ENCODE measurements at places on chromosomes 12 and 14. TPM values are rescaled to one million over a fixed set of nuclear protein-coding genes. Genes with fewer than 3 reads are reported as not detected.
A peak's percentile ranks its signal among the peaks of the same experiment; 100 is the strongest.

SLC25A21 gene
- 1.6 TPM for total RNA-seq

APOLD1 gene
- 8.0 TPM for total RNA-seq

DTX1 gene
- total RNA-seq: 4.1 TPM

PTPRB gene
- 26.0 TPM for total RNA-seq

ZNF641 gene
- 29.9 TPM for total RNA-seq

KCNH3 gene
- 22.6 TPM for total RNA-seq

EML5 gene
- total RNA-seq: 1.7 TPM

STAB2 gene
- 1.4 TPM for total RNA-seq

DNAI7 gene
- total RNA-seq: 1.4 TPM

KRT71 gene
- total RNA-seq: not detected

KLHDC1 gene
- total RNA-seq: 5.2 TPM

SLC22A17 gene
- 64.3 TPM for total RNA-seq

TRPV4 gene
- 2.1 TPM for total RNA-seq

NXPH4 gene
- total RNA-seq: 0.83 TPM

NRIP2 gene
- total RNA-seq: 3.2 TPM

KCNC2 gene
- total RNA-seq: not detected

GRCh38 chr12:57874166-57875108, 27.9 kb upstream of the CTDSP2 start:
- DNase-seq: no peak

DNA sequence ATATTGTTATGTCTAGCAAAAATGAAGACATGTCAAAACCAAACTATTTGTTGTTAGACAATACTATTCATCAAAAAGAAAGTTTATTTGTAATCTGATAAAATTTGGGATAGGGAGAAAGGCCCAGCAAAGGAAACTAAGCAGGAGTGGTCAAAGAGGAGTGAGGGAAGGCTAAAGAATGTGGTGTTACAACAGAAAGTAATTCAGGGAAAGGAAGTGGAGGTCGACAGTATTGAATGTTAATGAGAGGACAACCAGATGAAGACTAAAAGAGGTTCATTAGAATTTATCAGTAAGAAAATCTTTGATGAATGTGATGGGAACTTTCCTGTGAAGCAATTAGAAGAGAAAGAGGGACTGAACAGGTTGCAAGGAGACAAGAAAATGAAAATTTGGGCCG, 33.9 kb downstream of the PLCZ1 start:
- DNase-seq: no peak

- DNase-seq: no peak
Observed at GRCh38 chr14:60508707-60509437, at the start of gene SIX6. TSS of gene SIX6 (plus strand) at chr14:60509146. CDS start at chr14:60509399, 253 bp downstream.

GRCh38 chr14:51652168-51653078, 713 bp downstream of the FRMD6 start:
- DNase-seq: peak; percentile 15

DNA sequence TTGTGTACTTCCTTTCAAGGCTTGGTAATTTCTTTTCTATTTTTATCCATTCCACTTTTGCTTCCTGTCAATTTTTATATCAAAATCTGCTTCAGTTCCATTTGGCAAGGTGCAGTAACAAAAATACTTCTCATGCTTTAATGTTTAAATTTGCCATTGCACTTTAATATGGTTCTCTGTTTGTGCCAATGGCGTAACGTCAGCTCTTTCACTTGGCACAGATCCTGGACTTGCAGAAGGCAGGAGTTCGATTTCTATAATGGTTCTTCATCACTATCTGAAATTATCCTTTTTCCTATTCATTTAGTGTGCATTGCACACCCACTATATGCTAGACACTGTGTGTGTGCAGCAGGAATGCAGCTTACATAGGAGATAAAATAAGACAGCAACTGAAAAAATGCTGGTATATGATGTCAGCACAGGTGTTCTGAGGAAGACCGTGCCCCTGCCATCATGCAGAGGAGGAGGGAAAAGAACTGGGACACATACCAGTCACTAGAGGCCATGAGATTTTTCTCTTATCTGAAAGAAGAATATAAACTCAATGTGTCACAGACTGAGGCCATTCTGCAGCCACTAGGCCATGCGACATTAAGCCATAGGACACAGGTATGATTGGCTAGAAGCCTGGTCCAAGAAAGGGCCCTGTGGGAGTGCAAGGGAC, 298.2 kb downstream of the RPAP3 start:
- no peak for DNase-seq

DNA sequence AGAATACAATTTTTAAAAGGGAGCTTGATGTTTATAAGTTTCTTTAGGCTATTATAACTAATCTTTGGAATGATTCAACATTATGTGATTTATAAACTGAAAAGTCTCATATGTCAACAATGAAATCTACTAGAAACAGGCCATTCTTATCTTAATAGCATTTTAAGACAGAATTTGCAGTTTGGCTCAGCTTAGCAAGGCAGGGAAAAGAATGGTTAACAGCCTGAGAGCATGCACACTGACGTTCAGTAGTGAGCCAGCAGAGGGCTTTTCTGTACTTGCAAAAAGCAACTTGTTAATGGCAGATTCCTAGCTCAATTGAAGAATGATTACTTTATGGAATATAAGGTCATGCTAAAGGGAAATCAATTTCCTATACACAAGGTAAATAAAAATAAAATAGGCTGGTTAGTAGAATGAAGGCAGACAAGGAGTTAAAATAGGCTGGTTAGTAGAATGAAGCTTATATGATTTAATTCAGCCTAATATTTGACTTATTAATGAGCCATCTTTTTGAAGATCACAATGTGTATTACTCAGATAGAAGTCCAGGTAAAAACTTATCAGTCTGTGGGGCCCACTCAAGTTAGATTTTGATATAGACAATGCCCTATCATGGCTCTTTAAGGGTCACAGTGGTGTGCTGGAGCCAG, 95.9 kb downstream of the OTOGL start:
- DNase-seq: no peak

GRCh38 chr14:100873096-100873482, 30.4 kb downstream of the RTL1 start:
- DNase-seq: no peak

DNA sequence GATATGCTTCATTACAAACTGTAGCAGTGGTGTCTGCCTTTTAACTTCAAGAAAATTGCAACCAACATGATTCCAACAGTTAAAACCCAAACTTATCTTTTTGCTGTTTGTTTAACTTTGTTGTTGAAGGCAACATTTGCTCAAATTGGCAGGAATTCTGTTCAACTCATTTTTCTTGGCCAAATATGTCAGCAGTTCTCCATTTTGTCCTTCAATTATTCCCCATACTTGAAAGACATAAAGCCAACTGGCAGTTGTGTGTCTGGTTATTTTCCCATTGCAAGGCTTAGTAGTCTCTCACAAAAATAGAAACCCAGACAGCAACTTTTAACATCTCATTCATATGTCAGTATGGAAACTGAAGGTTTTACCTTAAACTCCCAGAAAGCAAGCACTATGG, 146.3 kb downstream of the LRIG3 start:
- DNase-seq: no peak

DNA sequence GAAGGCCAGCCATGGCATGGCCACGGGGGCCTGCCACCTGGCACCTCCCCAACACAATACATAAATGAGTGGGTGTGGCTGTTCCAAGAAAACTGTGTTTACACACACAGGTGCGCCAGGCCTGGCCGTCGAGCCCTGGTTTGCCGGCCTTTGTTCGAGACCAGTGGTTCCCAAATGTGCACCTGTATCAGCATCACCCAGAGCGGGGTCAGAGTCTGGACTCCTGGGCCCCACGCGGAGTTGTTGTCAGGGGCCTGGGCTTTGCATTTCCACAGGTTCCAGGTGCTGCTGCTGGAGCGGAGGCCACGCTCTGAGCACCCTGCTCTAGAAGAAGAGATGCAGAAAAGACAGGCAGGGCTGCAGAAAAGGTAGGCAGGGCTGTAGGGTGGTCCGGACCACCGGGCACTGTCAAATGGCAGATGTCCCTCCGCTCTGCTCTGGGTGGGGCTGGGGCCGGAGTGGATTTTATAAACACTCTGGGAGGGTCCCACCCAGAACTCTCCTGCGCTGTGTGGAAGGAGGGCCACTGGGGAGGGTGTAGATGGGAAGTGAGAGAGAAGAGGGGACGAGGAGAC, 4.2 kb upstream of the ASPG start:
- no peak for DNase-seq

- DNase-seq: no peak
Observed at GRCh38 chr12:89173096-89173495, 179.2 kb downstream of the DUSP6 start.

- no peak for DNase-seq
Observed at GRCh38 chr12:50203691-50204090, 36.5 kb upstream of the CERS5 start.

DNA sequence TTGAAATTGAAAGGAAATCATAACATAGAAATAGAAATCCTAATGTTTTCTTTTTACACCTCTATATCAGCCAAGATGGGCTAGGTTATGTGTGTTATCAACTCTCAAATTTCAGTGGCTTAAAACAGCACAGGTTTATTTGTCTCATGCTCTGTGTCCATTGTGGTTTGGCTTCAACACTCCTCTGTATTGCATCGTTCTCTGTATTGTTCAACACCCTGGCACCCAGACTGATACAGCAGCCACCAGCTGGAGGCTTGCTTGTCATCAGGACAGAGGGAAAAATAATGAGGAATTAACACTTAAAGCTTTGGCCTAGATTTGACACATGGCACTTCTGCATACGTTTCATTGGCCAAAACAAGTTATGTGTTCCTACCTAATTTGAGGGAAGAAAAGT, 234.2 kb upstream of the ARHGAP5 start:
- DNase-seq: no peak

DNA sequence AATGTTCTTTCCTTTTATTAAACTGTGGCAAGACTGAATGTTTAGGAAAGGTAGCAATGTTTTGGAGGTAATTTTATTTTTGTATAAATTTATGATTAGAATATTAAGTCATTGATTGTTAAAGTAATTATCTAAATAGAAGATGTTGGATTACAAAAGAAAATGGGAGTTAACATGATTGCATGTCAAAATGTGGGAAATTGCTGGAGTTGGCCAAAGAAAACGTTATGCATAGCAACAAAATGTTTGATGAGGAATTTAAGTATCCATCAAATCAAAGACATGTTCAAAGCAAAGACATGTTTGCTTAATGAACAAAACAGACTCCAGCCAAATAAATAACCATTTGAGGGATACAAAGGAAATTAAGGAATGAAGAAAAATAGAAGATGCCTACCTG, 3.2 kb upstream of the MLH3 start:
- DNase-seq: no peak

DNA sequence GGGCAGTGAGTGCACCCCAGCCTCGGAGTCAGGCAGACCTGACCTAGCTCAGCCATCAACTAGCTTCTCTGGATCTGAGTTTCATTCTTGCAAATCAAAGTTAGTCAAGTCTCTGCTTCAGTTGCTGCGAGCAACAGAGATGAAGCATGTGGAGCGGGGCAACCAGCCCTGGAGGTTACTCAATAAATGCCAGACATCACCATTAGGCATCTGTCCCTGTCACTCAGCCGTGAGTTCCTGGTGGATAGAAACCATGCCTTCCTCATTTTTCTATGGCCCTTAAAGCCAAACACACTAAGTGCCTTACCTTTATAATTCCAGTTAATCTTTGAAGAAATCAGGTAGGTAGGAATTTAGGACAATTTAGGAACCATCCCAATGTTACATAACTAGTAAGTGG, 19.3 kb downstream of the RFX4 start:
- DNase-seq: no peak

DNA sequence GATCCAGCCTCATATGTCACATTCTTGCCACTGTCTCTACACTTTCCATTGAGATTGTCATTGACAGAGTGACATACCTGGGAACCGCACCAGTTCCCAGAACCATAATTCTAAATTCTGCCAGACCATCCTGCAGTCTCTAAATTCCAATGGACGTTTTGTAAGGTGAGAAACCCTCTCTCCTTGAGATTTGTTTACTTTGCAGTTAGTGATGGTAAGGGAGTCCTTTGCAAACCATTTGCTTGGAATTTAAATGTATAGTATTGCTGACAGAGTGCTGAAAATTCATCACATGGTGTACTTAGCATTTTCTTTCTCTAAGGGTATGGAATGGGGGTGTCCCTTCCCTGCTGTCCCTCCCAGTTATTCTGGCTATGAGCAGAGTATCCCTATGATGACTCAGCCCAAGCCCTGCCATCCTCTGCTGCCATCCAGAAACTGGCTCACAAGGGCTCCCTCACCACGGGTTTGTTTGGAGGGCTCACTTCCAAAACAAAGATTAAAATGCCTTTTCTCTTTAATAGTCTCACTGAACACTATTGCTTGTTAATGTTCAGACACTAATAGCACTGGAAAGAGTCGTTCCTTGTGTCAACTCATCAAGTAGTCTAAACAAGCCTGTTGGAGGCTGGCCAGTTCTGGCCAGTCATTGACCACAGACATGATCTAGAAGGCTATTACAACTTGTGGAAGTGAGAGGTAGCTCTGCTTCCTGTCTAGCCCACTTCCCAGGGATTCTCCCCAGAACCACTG, 129.0 kb upstream of the HMGA2 start:
- DNase-seq: peak; percentile 63

GRCh38 chr12:108807476-108807875, 49.9 kb downstream of the SSH1 start:
- no peak for DNase-seq

DNA sequence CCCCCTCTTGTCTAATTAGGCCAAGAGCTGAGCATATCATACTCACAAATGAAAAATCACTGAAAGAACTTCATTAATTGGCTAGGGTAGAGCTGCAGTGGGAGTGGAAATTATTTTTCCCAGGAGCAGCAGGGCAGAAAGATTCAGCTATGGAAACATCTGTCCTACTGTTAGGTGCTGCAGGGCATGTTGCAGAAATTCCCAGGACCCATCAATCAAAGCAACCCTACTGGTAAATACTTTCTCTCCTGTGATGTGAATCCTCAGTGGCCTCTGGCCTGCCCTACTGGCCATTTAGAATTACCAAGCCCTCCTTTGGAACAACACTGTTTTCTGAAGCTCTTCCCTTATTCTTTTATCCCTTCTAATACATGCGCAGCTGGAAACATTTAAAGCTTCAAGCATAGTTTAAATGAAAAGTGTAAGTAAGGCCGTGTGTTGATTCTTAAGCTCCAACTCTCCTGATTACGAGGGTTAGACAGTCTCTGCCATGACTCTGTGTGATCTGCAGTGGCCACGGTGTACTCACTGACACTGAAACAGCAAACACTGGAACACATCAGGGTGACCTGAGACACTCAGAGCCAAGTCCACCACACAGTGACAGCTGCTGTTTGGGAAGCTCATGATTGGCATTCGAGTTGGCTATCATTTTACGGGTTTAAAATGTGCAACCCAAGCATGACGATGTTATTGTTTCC, 62.6 kb upstream of the TMCC3 start:
- DNase-seq: no peak

GRCh38 chr14:42563313-42563712, 956.6 kb downstream of the LRFN5 start:
- DNase-seq: no peak

GRCh38 chr14:61252369-61253063, 28.6 kb downstream of the TMEM30B start:
- peak; percentile 76 for DNase-seq

GRCh38 chr14:50225974-50226297, 5.4 kb downstream of the SOS2 start:
- no peak for DNase-seq

GRCh38 chr12:121668750-121669520, 519 bp downstream of the MORN3 start:
- DNase-seq: no peak

Data from mucosa of gallbladder (tissue), 1 donor.